Hair follicular keratinocyte (primary cell): ENCODE measurements at places on chromosomes 6 and 20. TPM values are rescaled to one million over a fixed set of nuclear protein-coding genes. Genes with fewer than 3 reads are reported as not detected.

Gene TRIM31
- total RNA-seq = not detected in 2 replicates

Gene CLPSL1
- total RNA-seq = not detected in 2 replicates

Gene SLC22A16
- total RNA-seq = not detected in 2 replicates

Gene CCM2L
- not detected in 2 replicates for total RNA-seq

Gene CTSZ
- 123 and 138 TPM in 2 replicates for total RNA-seq

Gene BTN1A1
- not detected in 2 replicates for total RNA-seq

Gene NCOA7
- 6.3 and 8.4 TPM in 2 replicates for total RNA-seq

Gene ISM1
- total RNA-seq = 1.0 and 4.4 TPM in 2 replicates

Gene OR2H1
- total RNA-seq = not detected in 2 replicates

Gene SYNCRIP
- 47.3 and 69.1 TPM in 2 replicates for total RNA-seq

Gene ANGPT4
- not detected in 2 replicates for total RNA-seq

Gene CITED2
- 16.7 and 22.8 TPM in 2 replicates for total RNA-seq

Gene EDN1
- total RNA-seq = 3.4 and 5.5 TPM in 2 replicates

Gene OPN5
- not detected in 2 replicates for total RNA-seq

Gene ZFP64
- 42.1 and 46.6 TPM in 2 replicates for total RNA-seq

Gene GJE1
- total RNA-seq = not detected in 2 replicates

Gene ZNF831
- not detected in 2 replicates for total RNA-seq

Gene TTBK1
- total RNA-seq = 0.04 TPM in 1 of 2 replicates, not detected in the other

Gene HEY2
- not detected in 2 replicates for total RNA-seq

Gene OVOL2
- total RNA-seq = 7.4 and 14.6 TPM in 2 replicates

Gene PDCD2
- total RNA-seq = 96.4 and 123 TPM in 2 replicates
